ENCODE measurements at places on chromosomes 11 and 22.

DNA sequence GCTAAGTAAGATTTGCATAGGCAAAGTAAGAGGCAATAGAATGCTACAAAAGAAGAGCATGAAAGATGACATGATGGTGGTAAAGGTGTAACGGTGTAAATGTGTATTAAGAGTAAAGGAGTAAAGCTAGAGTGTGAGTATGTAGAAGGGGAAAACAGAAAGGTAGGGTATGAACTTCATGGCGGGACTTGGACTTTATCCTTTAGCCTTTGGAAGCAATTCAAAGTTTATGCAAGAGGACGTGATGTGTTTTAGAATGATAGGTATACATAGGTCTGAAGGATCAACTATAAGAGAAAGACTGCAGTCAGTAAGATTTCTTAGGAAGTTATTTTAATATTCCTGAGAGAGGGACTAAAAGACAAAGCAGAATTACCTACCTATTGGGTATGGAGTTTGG is 358.0 kb upstream of the FAT3 start:
- no peaks in the 10 kb centered on the region for H3K4me1 ChIP-seq
- H3K36me3 ChIP-seq = no peaks in the 10 kb centered on the region
- H3K27me3 ChIP-seq = no peaks in the 10 kb centered on the region
- H3K27ac ChIP-seq = no peak overlapping the region
- H3K4me3 ChIP-seq = no peak overlapping the region

GRCh38 chr11:27161071-27161470 is 120.5 kb downstream of the BBOX1 start:
- no peaks in the 10 kb centered on the region for H3K4me1 ChIP-seq
- no peaks in the 10 kb centered on the region for H3K27me3 ChIP-seq
- no peaks in the 10 kb centered on the region for H3K36me3 ChIP-seq

DNA sequence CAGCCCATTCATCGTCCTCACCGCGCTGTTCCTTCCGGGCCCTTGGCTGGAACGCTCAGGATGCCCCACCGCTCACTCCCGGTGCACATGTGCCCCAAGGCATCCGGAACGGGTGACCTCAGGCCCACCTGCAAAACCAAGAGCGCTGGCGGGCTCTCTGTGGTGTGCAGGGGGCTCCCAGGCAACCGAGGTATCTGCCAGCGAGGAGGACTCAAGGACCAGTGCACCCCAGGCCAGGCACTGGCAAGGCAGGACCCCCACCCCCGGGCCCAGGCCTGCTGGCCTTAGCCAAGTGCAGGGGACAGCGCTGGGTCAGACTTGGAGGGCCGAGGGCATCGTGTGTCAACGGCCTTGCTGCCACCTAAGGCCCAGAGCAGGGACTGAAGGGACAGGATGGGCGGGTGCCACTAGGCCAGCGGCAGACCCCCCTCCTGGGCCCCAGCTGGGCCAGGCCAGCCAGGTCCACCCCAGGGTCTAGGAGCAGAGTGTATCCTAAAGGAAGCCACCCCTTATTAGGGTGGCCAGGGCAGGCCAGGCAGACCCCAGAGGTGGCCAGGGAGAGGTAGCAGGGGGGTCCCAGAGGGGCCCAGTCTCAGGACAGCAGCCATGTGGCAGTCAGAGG is 8.5 kb downstream of the TNNT3 start:
- H3K36me3 ChIP-seq = no peaks in the 10 kb centered on the region
- H3K4me3 ChIP-seq = no peak overlapping the region
- no peaks in the 10 kb centered on the region for H3K4me1 ChIP-seq
- H3K27me3 ChIP-seq = no peaks in the 10 kb centered on the region

DNA sequence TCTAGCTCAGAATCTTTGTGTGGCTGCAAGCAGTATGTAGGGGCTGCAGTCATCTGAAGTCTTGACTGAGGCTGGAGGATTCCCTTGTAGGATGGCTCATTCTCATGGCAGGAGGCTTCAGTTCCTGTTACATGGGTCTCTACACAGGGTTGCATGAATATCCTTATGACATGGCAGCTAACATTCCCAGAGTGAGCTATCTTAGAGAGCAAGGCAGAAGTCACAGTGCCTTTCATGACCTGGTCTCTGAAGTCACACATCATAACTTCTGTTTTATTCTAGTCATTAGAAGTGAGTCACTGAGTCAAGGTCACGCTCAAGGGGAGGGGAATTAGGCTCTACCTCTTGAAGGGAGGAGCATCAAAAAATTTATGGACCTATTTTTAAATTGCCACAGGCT is 10.3 kb upstream of the SPON1 start:
- H3K4me3 ChIP-seq = no peak overlapping the region
- H3K27ac ChIP-seq = no peak overlapping the region
- no peaks in the 10 kb centered on the region for H3K36me3 ChIP-seq
- H3K4me1 ChIP-seq = no peaks in the 10 kb centered on the region
- no peak for DNase-seq
- no peaks in the 10 kb centered on the region for H3K27me3 ChIP-seq

DNA sequence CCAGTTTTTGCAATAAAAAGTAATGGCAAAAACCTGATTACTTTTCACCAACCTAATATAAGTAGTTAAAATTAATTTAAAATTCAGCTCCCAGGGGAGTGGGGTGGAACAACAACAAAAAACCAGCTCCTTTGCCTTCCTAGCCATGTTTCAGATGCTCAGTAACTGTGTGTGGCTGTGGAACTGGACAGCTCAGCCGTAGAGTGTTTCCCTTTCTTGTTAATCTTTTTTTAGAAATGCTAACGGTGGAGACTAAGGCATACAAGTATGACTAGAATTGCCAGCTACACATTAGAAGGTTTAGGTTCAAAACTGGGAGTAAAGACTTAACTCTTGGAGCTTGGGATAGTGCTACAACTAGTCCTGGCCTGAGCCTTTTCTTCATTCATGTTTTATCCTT is 45.0 kb downstream of the PPP6R3 start:
- H3K4me3 ChIP-seq = no peak overlapping the region
- no peaks in the 10 kb centered on the region for H3K36me3 ChIP-seq
- peaks cover 3% of the 10 kb centered on the region for H3K4me1 ChIP-seq

GRCh38 chr11:34619062-34619516 is 1.8 kb upstream of the EHF start:
- H3K36me3 ChIP-seq = no peaks in the 10 kb centered on the region
- peak overlapping the region; percentile 90 for H3K27ac ChIP-seq
- H3K27me3 ChIP-seq = no peaks in the 10 kb centered on the region
- H3K4me3 ChIP-seq = no peak overlapping the region
- DNase-seq = no peak

- peaks cover 8% of the 10 kb centered on the region for H3K4me1 ChIP-seq
- H3K27me3 ChIP-seq = no peaks in the 10 kb centered on the region
- no peak overlapping the region for H3K4me3 ChIP-seq
- no peak for DNase-seq
- H3K27ac ChIP-seq = no peak overlapping the region
Observed at GRCh38 chr22:40193429-40194421, 16.0 kb downstream of the TNRC6B start.
